Common myeloid progenitor, CD34-positive (primary cell): ENCODE measurements at places on chromosomes 5 and 9.

- no peak for DNase-seq
Observed at GRCh38 chr5:179137643-179138567, 77.7 kb downstream of the ZNF354C start.

- DNase-seq = no peak
Observed at GRCh38 chr5:122300374-122300773, 11.7 kb upstream of the SNCAIP start.

DNA sequence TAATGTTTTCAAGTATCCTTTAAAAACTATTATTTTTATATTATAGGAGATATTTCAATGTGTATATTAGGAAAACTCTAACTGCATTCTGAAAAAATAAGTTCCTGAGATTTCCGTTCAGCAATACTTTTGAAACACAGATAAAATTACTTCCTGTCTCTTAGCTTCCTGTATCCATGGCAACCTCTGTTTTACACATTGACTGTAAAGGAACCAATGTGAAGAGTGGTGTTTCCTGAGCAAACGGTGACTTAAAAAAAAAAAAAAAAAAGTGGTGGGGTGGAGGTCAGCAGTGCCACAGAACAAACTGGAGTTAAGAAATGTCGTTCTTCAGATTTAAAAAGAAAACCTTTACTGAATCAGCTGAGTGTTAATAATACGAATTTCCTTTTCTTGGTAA lies at the start of gene LRRC70:
TSS of gene LRRC70 (plus strand) at position 280 of the 400 bp plus-strand sequence. CDS start 620 bp downstream, outside the sequence.
- peak; percentile 94 for DNase-seq

- DNase-seq = peak; percentile 94
Observed at GRCh38 chr5:139388198-139388821, 1.4 kb downstream of the MZB1 start.

DNA sequence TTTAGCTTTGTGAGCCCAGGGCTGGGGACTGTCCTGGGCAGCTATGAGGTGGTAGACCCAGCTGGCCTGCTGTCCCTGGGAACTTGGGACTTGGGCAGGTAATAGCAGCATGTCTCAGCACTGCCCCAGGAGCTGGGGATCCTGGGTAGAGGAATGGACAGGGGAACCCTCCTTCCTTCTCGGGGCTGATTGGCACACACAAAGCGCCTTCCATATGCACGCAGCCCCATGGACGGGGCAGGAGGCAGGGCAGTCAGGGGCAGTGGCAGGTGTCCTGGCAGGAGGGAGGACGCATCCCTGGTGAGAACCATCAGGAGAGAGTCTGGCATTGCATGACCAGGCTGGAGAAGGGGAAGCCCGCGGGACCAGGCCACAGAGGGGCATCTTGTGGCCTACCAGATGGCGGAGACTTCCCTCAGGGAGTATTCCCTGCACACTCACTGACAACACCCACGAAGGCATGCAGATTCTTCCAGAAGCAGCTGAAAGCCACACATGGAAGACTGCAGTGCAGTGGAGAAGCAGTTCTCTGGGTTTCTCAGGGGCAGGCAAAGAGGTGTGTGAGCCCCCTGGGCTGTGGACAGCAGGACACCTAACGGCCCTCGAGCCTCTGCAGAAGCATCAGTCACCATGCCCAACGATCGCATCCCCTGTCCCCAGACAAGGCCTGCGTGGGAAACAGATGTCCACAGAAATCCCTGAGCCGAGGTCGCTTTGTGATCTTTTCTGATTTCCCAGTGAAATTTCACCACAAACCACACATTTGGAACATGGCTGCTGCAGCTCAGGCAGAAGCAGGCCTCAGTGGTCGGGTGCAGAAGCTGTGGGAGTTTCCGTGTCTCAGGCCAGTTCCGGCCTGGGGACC lies 7.0 kb upstream of the NKD2 start:
- DNase-seq = no peak

GRCh38 chr5:155915601-155916000 lies 411.4 kb upstream of the SGCD start:
- DNase-seq = no peak
